ENCODE measurements at places on chromosomes 6 and 20. TPM values are rescaled to one million over a fixed set of nuclear protein-coding genes. Genes with fewer than 3 reads are reported as not detected.

ADTRP gene
- polyA plus RNA-seq: 0.84 TPM

RNF5 gene
- polyA plus RNA-seq: 74.8 TPM

TMEM170B gene
- 0.65 TPM for polyA plus RNA-seq

SLC17A3 gene
- polyA plus RNA-seq: not detected

MAS1 gene
- polyA plus RNA-seq: not detected
